ENCODE measurements at places on chromosomes 2 and 18.

- no peak for DNase-seq
Measured at GRCh38 chr18:52442686-52443085, 102.7 kb downstream of the DCC start.

DNA sequence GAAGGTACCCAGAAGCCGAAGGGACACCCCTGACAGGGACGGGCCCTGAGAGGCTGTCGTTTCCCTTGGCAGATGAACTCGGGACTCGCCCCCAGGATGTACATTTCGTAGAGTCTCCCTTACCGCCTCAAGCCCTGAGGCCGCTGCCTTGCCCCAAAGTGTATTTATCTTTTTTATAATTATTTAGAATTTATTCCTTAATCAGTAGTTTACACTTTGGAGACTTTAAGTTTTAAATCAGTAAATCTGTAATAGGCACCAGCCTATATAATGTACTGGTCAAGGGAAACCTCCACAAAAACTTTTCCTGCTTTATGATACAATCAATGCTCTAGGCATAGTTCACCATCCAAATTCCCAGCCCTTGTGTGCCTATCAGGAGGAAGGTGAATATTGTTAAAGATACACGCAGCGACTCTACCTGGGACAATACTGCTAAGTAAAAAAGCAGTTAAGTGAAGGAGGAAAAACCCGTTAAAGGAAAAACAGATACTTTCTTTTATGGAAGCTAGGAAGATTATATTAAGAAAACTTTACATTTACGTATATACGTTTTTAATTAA, 848 bp downstream of the VRK2 start:
- DNase-seq, result peak; percentile 74

DNA sequence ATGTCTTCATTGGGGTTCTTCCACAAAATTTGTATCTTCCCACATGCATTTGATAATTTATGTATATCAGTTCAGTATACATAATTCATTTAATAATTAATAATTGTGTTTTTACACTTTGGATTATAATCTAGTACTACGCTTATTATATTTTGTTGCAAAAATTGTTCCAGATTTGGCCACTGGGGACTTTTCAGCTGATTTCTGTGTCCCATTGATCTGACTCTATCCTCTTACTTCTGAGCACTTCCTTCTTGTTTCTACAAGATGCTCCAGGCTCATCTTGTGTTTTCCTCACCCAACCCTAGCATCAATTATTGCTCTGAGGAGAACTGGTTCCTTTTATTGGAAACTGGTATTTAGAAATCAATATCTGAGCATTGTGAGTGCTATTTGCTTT, 215.3 kb upstream of the CDH19 start:
- DNase-seq, result no peak

GRCh38 chr2:205734436-205735037, 52.2 kb downstream of the NRP2 start:
- peak; percentile 70 for DNase-seq

DNA sequence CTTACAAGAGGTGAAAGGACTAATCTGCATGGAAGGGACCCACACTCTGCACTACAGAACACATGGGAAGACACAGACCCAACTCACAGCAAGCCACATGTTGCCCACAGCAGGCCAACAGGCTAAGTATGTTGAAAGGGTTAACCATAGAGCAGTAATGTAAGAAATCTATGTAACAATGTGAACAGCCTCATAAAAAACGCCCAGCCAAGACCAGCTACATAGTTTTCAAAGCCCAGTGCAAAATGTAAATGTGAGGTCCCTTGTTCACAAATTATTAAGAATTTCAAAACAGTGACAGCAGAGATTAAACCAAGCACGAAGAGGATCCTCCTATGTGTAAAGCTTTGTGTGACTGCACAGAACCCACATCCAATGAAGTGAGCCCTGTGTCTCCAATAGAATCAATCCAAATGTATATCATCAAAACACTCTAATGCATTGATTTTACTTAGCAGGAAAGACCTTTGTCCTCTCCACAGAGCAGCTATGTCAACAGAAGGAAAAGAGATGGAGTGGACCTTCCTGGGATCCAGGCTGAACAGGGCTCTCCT, 210.1 kb downstream of the AGPS start:
- DNase-seq, result peak; percentile 71

DNA sequence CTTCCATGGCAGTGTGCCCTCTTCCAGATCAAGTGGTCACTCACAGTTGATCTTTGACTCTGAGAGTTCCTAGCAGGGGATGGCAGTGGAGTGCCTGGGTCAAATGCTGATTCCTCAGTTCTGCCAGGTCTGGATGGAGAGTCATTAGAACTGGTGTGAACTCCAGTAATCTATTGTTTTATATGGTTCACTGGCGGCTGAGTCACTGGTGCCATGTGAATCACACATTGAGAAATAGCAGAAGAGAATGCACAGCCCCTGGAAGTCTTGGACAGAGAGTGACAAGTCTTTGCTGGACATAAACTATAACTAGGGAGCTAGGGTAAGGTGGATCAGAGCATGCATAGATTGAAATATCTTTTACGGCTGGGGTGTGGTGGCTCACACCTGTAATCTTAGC, 86.9 kb downstream of the EIF2AK3 start:
- DNase-seq, result no peak

- no peak for DNase-seq
Measured at GRCh38 chr2:145622285-145622684, 1102.4 kb upstream of the ZEB2 start.

Data from NCI-H1694 treated with DMSO at 0.1 percent for 48 hours (cell line).